ENCODE measurements at places on chromosomes 3 and 15.
A peak's percentile ranks its signal among the peaks of the same experiment; 100 is the strongest.

DNA sequence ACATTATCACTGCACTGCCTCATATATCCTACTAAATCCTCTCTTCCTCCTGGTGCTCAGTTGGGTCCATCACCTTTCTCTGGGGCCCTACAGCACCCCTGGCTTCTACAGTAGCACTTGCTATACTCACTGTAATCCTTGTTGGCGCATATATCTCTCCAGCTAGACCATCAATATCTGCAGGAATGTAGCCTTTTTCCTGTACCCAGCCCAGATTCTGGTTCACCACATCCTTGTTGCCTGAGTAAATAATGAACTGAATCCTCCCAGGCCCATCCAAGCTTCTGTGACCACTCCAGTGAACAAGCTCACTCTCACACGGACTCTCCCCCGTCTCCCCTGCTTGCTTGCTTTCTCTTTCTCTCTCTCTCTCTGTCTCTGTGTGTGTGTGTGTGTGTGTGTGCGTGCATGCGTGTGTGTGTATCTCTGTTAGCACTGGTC, 62.5 kb upstream of the LIPC start:
- DNase-seq, result peak; percentile 53

GRCh38 chr15:90956274-90957030, 1.8 kb downstream of the RCCD1 start:
- DNase-seq, result peak; percentile 81

DNA sequence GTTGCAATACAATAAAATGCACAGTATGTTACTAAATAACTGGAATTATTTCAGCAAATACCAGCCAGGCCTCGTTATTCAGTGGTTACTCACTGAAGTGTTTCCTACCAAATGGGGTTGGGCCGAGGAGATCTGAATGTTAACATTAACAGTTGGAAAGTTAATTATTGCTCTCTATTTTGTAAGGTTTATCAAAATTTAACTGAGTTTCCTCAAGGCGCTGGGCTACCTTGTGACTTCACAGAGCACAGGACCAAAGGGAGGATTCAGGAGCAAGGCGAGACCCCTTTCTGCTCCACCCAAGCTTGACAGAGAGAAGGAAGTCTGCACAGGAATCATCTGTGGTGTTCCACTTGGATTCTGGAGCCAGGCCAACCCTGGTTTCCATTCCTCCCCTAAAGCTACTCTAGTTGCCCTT, 21.6 kb downstream of the ADAMTS9 start:
- peak; percentile 16 for DNase-seq

DNA sequence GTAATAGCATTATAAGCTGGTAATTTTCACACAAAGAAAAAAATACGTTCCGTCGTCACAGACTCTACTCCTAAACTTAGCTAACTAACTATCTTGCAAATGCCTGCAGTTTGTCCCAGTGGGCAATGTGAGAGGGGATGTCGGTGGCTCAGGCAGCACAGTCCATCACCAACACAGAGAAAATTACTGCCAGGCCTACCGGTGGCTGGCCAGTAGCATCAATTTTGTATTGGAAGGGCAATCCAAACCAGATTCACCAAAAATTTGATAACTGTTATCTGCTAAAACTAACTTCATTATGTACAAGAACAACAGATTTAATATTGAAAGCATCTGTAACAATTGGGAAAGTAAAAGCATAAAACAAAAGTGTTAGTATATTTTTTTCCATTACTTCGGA, 37.4 kb upstream of the RASA2 start:
- DNase-seq, result no peak

- DNase-seq, result no peak
Measured at GRCh38 chr15:34012461-34013028, 26.5 kb downstream of the AVEN start.

- peak; percentile 4 for DNase-seq
Measured at GRCh38 chr15:56160966-56161365, 82.7 kb downstream of the RFX7 start.

DNA sequence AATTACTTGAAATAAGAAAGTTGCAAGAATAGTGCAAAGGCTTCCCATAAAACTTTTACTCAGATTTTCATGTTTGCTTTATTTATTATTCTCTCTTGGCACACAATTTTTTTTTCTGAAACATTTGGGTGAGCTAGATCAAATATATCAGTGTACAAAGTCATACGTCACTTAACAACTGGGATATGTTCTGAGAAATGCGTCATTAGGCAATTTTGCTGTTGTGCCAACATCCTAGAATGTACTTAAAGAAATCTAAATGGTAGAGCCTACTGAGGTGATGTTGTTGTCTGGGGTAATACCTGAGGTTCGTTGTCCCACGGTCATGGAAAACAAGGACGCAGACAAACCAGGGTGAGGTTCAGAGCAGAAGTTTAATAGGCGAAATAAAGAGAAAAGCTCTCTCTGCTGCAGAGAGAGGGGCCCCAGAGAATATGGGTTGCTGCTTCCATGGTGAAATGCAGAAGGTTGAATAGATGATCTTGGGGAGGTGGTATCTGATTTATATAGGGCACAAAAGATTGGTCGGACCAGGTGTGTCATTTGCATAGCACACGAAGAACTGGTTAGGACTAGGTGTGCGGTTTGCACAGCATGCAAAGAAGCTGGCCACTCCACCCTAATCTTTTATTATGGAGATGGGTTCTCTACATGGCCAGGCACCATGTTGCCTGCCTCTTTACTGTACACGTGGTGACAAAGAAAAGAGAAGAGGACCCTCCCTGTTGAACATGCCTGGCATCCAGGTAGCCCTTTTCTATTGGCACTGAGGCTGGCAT, 8.8 kb upstream of the GRAMD1C start:
- DNase-seq, result no peak

- DNase-seq, result no peak
Measured at GRCh38 chr15:83100097-83100646, 7.3 kb upstream of the TM6SF1 start.

Data from myocyte (in vitro differentiated cells).